ENCODE measurements at places on chromosomes 4 and X. TPM values are rescaled to one million over a fixed set of nuclear protein-coding genes. Genes with fewer than 3 reads are reported as not detected.

GRCh38 chr4:6122496-6122895 is 77.9 kb downstream of the JAKMIP1 start:
- H3K4me1 ChIP-seq, result no peaks in the 10 kb centered on the region
- H3K36me3 ChIP-seq, result no peaks in the 10 kb centered on the region
- H3K27me3 ChIP-seq, result peaks cover 12% of the 10 kb centered on the region
- no peak overlapping the region for H3K4me3 ChIP-seq
- no peak overlapping the region for H3K27ac ChIP-seq
- DNase-seq, result no peak

Gene SLC35A2
- total RNA-seq, result 20.0 TPM

GRCh38 chr4:138869165-138869564 is 146.4 kb upstream of the NOCT start:
- DNase-seq, result no peak
- H3K27me3 ChIP-seq, result no peaks in the 10 kb centered on the region
- H3K27ac ChIP-seq, result no peak overlapping the region
- H3K36me3 ChIP-seq, result no peaks in the 10 kb centered on the region
- H3K4me3 ChIP-seq, result no peak overlapping the region

DNA sequence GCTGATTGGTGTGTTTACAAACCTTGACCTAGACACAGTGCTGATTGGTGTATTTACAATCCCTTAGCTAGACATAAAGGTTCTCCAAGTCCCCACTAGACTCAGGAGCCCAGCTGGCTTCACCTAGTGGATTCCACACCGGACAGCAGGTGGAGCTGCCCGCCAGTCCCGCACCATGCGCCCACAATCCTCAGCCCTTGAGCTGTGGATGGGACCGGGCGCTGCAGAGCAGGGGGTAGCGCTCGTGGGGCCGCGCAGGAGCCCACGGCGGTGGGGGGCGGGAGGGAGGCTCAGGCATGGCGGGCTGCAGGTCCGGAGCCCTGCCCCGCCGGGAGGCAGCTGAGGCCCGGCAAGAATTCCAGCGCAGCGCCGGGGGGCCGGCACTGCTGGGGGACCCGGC is 30.7 kb downstream of the MEPE start:
- H3K27me3 ChIP-seq, result no peaks in the 10 kb centered on the region
- H3K4me3 ChIP-seq, result no peak overlapping the region
- no peak overlapping the region for H3K27ac ChIP-seq
- H3K4me1 ChIP-seq, result peaks cover 20% of the 10 kb centered on the region
- DNase-seq, result no peak
